ENCODE measurements at places on chromosomes 4 and X.

- no peak for DNase-seq
Observed at GRCh38 chr4:175234162-175234561, 316.0 kb downstream of the ADAM29 start.

GRCh38 chr4:46329118-46329976 is 60.6 kb downstream of the GABRA2 start:
- DNase-seq, result no peak

GRCh38 chr4:82124932-82125786 is 248.6 kb downstream of the HNRNPD start:
- no peak for DNase-seq

GRCh38 chrX:96987228-96987627 is 103.5 kb downstream of the RPA4 start:
- no peak for DNase-seq

DNA sequence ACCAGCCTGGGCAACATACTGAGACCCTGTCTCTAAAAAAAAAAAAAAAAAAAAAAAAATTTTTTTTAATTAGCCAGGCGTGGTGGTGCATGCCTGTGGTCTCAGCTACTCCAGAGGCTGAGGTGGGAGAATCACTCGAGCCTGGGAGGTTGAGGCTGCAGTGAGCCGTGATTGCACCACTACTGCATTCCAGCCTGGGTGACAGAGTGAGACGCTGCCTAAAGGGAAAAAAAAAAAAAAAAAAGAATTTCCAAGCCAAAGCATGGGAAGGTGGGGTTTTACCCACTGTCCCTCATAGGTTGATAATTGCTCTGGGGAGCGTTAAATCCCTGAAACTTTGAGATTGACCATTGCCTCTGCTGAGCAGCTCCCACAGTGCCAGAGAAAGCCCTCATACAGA is 427.5 kb downstream of the BCOR start:
- no peak for DNase-seq

GRCh38 chr4:117550085-117550484 is 464.7 kb upstream of the TRAM1L1 start:
- DNase-seq, result no peak

DNA sequence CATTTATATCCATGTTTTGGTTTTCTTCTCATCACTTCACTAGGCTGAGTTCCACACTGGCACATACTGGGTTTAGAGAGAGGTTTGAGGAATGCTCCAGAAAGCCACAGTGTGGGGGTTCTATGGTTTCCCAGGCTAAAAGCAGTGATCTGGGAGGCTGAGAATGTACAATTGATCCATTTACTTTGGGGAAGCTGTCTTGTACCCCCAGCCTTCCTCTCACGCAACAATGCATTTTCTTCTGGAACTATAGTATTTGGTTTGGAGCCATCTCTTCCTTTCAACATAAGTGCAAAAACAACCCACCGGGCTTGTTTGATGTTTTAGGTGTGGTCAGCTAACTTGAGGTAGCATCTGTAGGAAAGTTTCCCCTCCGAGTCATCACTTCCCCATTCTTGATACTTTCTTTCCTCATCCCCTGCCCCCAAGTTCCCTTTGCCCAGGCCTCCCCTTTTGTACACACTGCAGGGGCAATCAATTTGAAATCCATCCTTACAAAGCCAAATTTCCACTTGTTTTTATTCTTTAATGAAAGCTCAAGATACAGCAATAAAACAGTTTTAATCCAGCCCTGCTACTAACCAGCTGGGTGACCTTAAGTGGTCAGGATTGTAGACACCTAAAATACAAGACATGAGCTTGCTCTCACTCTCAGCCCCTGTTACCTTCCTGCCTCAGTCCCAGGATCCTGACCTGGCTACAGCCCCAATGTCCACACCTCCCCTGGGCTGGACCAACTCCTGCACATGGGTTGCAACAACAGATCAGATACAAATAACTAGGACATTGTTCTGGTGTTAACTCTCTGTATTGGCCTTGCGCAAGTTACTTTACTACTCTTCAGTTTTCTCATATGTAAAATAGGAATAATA is 109.2 kb downstream of the FHDC1 start:
- no peak for DNase-seq

DNA sequence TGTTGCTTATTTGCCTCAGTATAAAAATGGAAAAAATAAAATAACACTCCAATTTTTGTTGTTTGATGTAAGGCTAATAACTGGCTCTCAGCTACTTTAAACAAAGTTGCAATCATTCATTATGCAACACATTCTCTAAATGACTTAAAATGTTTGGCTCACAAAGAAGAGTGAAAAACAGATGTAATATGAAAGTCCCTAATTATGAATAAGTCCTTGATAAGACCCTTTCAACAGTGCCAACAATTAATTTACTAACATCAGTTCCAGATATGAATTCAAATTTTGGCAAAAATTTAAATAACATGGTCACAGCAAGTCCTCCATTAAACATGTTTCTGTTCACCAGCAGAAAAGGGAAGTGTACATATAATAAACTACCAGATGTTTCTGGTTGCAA is 69.8 kb downstream of the PAPSS1 start:
- no peak for DNase-seq

- no peak for DNase-seq
Observed at GRCh38 chr4:26723216-26723615, 137.4 kb upstream of the STIM2 start.

- no peak for DNase-seq
Observed at GRCh38 chrX:858542-859078, 228.0 kb downstream of the SHOX start.

- DNase-seq, result no peak
Observed at GRCh38 chr4:10963958-10964703, 279.6 kb upstream of the CLNK start.

DNA sequence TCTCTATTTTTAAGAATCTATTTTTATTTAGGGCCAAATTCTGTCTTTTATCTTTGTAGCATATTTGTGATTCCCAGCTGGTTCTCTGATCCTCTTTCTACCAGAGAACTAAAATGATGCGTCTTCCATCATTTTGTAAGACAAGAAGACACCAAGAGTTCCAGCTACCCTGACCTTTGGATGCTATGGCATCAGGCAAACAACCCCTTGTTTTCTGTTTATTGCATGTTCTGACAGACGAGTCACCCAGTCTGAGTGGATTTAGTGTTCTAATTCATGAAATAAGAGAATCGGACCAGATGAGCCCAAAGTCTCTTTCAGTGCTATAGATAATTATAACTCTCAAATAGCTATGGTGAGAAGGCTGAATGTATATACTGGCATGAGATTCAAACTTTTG is 69.7 kb downstream of the ZFYVE28 start:
- DNase-seq, result no peak

DNA sequence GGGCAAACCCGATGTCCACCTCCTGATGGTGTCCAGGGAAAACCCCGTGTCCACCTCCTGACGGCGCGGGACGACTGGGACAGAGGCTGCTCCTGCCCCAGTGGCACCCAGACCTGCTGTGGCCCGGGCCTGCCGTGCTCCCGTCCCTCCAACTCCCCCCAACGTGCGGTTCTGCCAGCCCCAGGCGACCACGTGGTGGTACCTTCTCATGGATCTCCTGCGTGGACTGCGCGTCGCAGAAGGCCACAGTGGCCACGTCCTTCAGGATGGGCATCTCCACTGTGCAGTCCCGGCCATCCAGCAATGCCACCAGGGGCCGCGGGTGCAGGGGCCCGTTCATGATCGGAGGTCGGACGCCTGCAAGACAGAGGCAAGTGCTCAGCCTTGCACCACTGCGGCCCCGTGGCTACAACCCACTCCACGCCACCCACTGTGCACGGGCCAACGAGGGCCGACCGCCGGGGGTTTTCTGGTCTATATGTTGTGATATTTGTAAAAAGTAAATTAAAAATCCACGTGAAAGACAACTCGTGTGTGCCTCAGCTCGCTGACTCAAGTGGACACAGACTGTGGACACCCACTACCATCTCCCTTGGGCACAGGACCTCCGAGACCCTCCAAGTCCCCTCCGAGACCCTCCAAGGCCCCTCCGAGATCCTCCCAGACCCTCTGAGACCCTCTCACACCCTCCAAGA is 10.8 kb downstream of the CTBP1 start:
- DNase-seq, result no peak

GRCh38 chr4:108292229-108292628 is 123.5 kb upstream of the LEF1 start:
- DNase-seq, result no peak

DNA sequence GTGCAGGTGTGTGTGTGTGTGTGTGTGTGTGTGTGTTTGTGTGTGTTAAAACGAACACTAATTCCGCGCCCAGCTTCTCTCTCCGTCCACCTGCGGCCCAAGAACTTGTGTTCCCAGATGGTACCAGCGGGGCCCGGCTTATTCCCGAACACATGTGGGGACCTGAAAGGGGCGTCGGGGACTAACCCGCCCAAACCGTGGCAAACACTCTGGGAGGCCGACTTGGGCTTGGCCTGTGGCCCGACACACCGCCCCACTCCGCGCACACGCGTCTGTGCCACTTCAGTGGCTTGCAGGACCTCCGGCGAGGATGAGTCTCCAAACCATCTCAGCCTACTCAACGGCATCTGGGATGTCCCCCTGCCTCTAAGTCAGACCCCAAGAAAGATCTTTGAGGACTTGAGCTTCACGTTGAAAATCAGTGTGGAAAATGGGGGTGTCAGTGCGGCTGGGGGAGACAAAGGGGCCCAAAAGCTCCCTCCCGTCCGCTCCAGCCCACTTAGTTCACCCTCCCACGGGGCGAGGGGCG is 790 bp upstream of the HHIP start:
- no peak for DNase-seq

GRCh38 chrX:70470850-70471289 is 26.2 kb downstream of the DLG3 start:
- no peak for DNase-seq

- DNase-seq, result no peak
Observed at GRCh38 chr4:121597346-121597934, 99.3 kb downstream of the ANXA5 start.

GRCh38 chrX:36436361-36436760 is 516.8 kb downstream of the CFAP47 start:
- no peak for DNase-seq

GRCh38 chr4:184684491-184685189 is 35.1 kb downstream of the PRIMPOL start:
- DNase-seq, result no peak

GRCh38 chrX:20019672-20020365 is 29.0 kb upstream of the BCLAF3 start:
- DNase-seq, result no peak

GRCh38 chrX:106341823-106342222 is 173.7 kb downstream of the PWWP3B start:
- DNase-seq, result no peak

DNA sequence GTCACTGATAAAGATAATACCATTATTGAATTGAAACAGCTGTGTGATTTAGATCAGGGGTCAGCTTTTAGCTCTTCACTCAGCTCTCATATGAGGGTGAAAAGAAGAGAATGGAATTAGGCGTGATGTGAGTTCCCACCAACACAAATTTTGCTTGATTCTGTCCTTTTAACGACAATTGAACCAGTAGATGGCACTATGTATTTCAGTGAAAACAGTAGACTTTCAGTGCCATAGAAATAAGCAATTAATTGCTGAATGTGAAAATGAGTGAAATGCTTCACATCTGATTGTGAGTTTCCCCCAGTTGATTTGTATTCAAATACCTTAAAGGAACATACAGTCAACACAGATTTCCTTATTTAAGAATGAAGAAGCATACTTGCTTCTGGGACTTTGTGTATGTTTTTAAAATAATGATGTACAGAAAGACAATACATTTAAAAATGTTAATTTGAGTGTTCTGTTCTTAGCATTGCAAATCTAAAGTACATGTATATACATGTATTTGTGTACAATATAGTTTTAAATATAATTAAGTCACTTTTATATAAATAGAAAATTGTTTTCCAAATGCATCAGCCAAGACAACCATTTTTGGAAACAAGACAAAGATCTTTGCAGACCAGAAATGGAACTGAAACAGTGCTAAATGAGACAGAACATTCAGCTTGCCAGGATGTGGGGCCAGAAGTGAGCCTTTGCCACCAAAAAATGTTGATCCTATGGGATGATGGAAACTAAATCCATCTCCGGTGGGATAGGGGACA is 178.8 kb downstream of the SNCA start:
- DNase-seq, result no peak

DNA sequence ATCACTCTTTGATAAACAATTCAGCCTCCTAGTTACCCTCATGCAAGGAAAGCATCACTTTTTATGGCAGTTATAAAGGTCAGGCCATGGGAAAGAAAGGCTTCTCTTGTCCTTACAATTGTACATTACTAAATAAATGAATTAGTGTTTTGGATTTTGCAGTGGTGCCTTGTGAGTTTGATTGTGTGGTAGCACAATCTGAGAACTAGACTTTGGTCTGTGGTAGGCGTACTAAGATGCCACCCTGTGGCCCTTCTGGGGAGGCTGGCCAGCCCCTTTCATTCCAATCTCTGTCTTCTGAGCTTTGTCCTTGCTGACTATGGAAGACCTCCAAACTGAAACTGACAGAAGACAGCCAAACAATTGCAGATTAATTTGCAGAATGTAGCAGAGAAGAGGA is 14.6 kb upstream of the HNRNPD start:
- no peak for DNase-seq
